Skin of body (tissue), 3 donors: ENCODE measurements at places on chromosomes 6 and 20. TPM values are rescaled to one million over a fixed set of nuclear protein-coding genes. Genes with fewer than 3 reads are reported as not detected.

TTBK1 gene
- 0.10 TPM for total RNA-seq

GTSF1L gene
- not detected for total RNA-seq

GRCh38 chr6:36318690-36319435 lies 17.8 kb downstream of the BNIP5 start:
- DNase-seq: no peak

FAM162B gene
- 5.1 TPM for total RNA-seq
